Stimulated activated CD8-positive, alpha-beta memory T cell treated with anti-CD3 and anti-CD28 coated beads, Interleukin-2, amount 100 ng/mL, for 48 hours (primary cell): ENCODE measurements at places on chromosomes 2 and 18.

DNA sequence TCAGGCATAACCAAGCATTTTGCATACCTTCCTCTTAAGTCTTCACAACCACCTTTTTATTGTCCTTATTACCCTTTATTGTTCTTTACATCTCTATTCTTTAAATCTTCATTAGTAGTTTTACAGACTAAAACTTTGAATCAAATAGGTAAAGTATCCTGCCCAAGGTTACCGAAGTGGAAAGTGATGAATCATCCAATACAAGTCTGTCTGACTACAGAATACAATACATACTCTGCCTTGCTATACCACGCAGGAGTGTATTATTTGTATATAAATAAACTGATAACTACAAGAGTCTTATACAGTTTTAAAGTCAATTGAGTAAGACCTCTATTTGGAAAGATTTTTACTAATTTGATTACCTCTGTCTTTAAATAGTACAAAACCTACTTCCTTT is 196.0 kb downstream of the ZEB2 start:
- no peak for DNase-seq

DNA sequence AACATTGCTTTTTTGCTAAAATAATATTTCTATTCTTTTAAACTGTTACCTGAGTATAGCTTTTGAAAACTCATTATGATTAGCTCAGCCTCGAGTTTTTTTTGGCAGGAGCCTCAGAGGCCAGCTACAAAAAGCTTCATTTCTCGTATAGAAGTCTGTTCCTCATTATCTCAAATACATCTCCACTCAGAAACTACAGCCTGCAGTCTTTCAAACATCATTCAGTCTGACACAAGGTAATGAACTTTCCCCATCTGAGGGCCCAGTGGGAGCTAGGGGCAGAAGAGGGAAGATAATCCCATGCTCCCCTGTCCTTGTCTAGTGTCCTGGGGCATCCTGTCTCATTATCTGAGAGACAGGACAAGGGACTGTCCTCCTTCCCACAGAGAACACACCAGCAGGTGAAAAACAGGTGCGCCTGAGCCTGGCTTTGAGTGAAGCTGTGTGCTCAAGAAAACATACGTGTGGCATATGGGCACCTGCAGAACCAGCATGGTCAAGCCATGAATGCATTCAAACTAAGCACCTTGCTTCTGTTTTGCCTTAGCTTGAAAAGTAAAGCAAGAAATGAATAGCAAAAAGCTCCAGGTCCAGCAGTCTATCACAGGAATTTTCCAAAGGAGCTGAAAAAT is 247.5 kb downstream of the MREG start:
- no peak for DNase-seq

GRCh38 chr18:47882641-47883040 is 47.8 kb downstream of the SMAD2 start:
- no peak for DNase-seq

DNA sequence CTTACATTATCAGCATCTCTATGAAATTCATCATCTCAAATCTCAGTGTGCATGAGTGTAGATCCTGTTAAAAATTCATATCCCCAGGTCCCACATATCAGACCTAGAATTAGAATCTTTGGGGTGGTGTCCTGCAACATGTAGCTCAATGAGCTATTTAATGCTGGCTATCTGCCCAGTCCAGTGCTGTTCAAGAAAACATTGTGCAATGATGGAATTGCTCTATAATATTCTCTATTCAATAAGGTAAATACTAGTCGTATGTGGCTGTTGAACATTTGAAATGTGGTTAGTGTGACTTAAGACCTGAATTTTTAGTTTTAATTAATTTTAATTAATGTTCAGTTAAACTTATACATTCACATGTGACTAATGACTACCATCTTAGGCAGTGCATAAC is 127.4 kb downstream of the NOL4 start:
- DNase-seq = no peak

DNA sequence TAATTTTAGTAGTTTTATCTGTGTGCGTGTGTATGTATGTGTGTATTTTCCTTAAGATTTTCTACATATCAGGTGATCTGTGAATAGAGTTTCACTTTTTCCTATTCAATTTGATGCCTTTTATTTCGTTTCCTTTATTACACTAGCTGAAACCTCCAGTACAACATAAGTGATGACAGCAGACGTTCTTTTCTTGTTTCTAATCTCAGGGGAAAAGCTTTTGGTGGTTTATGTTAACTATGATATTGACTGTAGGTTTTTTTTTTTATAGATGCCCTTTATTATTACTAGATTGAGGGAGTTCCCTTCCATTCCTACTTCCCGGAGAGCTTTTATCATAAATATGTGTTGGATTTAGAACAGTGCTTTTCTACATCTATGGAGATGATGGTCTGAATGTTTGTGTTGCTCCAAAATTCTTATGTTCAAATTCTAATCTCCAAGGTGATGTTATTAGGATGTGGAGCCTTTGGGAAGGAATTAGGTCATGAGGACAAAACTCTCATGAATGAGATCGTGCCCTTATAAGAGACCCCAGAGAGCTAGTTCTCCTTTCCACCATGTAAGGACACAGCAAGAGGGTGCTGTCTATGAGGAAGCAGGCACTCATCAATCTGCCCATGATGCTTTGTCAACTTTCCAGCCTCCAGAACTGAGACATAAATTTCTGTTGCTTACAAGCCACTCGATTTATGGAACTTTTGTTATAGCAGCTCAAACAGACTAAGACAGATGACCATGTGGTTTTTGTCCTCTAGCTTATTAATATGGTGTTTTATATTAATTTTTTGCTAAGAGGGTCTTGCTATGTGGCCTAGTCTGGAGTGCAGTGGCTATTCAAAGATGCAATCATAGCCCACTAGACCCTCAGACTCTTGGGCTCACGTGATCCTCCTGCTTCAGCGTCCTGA is 5.9 kb upstream of the RHBDD1 start:
- DNase-seq = no peak

- DNase-seq = no peak
Observed at GRCh38 chr18:36634573-36635216, 194.1 kb downstream of the TPGS2 start.

GRCh38 chr2:157367704-157368103 is 42.1 kb upstream of the ERMN start:
- no peak for DNase-seq

GRCh38 chr2:166361351-166362153 is 14.2 kb downstream of the SCN9A start:
- no peak for DNase-seq

DNA sequence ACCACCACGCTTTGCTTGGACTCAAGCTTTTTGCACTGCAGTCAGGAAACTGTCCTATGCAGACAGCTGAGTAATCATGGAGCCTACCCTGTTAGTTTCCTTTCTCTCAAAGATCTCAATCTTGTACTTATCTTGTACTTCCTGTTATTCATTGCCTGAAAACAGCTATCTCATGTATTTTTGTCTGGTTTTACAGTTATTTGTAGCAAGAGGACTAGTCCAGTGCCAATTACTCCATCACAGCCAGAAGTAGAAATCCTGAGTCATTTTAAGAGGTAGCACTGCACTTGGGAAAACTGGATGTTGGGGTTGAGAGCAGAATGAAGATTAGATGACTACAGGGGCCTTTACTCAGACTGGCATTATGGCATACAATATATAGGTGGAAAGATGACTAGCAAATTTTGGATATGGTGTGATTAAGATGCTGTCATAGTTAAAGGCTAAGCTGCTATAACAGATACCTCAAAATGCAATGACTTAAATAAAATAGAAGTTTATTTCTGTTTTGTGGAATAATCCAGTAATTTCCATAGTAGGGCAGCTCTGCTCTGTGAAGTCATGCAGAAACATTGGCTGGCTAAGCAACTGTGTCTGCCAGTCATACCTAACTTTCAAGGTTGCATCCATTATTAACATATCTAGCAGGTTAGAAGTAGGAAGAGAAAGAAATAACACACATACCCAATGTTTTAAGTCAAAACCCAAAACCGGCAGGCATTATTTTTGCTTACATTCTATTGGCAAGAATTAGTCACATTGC is 21.1 kb upstream of the CHMP3 start:
- DNase-seq = no peak

GRCh38 chr2:24969784-24970183 is 2.0 kb downstream of the DNAJC27 start:
- no peak for DNase-seq

GRCh38 chr2:158968396-158969161 is at the start of gene TANC1:
Gene TANC1 (plus strand): TSS chr2:158968640. CDS start chr2:159065911, 97,271 bp downstream.
- DNase-seq = peak; percentile 67

- no peak for DNase-seq
Observed at GRCh38 chr2:1674276-1674675, 70.0 kb downstream of the PXDN start.

DNA sequence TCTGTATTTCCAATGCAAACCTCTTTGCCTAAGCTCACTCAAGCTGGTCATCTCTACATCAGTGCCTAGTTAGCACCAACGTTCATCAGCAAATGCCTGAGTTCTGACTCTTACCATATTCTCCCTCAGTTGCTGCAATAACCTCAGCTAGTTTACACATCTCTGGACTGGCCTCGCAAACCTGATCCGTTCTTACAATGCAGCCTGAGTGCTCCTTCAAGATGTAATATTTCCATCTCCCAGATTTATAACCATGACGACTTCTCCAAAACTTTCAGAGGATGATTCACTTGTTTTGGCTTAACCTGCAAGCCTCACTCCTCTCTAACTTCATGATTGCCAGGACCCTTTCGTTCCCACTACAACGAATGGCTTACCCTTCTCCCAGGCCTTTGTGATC is 69.7 kb downstream of the DIPK1C start:
- no peak for DNase-seq

- no peak for DNase-seq
Observed at GRCh38 chr2:18149660-18150246, 271.3 kb downstream of the KCNS3 start.

GRCh38 chr2:160407393-160408172 is 86.0 kb downstream of the RBMS1 start:
- peak; percentile 32 for DNase-seq

- no peak for DNase-seq
Observed at GRCh38 chr2:20164061-20164733, 60.7 kb downstream of the SDC1 start.

- peak; percentile 8 for DNase-seq
Observed at GRCh38 chr2:218074031-218074430, 5.0 kb downstream of the RUFY4 start.

DNA sequence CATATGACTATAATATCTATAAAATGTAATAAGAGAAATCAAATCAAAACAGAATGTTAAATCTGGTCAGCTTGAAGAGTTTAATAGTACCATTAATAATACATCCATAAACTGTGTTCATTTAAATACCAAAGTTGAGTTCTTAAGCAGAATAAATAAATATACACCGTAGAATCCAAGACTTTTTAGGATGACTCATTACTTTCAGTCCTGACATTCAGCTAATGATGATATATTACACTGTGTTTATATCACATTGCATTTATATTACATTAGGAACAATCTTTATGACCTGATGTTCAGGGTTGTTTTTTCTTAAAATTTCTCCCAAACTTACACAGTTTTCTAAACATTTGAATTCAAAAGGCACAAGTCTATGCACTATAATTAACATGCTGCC is 331.3 kb downstream of the SS18 start:
- no peak for DNase-seq

DNA sequence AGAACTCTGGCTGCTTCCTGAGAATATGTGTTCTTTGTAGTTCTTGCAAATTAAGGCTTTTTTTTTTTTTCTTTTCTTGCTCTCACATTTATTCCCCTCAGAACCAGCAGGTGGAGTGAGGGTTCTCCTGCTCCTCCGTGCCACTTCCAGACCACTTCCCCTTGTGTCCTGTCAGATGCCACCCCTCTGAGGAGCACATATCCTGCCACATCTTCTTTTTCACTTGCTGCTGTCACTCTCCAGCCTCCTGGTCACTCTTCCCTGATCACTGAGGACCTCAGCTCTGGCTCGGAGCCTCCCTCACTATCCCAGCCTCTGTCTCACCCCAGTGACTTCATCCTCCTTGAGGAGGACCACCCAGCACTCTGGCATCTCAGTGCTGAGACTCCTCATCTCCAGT is 100.5 kb downstream of the TACR1 start:
- no peak for DNase-seq

DNA sequence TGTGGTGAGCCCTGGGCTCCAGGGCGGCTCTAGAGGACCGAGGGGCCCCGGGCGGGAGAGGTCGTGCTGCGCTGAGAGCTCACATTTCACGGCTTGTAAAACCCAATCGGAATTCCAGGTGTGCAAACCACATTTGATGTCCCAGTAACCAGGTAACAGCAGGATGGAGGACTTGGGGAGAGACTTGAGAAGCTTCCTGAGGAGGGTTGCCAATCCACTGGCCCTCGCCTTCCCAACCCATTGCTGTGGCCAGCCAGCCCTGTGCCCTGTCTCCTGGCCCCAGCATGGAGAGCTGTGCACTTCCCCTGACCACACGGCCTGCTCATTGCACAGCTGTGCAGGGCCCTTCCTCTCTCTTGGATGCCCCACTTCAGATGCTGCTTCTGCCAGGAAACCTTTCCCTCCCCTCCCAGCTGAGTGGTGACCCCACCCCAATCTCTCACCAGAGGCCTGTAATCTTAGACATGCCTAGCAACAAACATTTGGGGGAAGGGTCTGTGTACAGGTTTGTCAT is 39.6 kb downstream of the ASB1 start:
- DNase-seq = no peak

GRCh38 chr18:5066380-5066977 is 130.6 kb downstream of the AKAIN1 start:
- no peak for DNase-seq

- DNase-seq = no peak
Observed at GRCh38 chr2:144015036-144015435, 504.9 kb downstream of the ZEB2 start.

DNA sequence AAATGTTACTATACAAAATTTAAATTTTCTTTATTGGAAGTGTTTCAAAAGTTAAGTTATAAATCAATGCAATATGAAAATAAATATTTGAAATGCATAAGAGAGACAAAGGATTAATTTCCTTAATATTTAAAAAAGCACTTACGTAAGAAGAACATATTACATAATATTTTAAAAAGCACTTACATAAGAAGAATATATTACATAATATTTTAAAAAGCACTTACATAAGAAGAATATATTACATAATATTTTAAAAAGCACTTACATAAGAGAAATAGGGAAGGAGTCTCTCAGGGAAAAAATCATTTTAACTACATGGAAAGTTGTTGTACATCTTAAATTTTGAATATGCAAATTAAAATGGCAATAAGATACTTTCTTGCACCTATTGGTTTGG is 17.4 kb upstream of the B4GALT6 start:
- no peak for DNase-seq

DNA sequence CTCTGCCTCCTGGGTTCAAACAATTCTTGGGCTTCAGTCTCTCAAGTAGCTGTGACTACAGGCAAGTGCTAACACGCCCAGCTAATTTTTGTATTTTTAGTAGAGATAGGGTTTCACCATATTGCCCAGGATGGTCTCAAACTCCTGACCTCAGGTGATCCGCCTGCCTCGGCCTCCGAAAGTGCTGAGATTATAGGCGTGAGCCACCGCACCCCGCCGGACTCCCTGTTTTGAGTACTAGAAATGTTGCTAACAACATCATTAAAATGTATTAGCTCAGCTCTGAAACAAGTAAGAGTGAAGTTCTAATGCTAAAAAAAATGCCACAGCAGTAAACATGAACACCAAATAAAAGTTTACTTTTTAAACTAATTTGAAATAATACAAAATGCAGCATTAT is 937.7 kb downstream of the CPS1 start:
- no peak for DNase-seq
